NCI-H345 (cell line): ENCODE measurements at places on chromosomes 1 and 21.

DNA sequence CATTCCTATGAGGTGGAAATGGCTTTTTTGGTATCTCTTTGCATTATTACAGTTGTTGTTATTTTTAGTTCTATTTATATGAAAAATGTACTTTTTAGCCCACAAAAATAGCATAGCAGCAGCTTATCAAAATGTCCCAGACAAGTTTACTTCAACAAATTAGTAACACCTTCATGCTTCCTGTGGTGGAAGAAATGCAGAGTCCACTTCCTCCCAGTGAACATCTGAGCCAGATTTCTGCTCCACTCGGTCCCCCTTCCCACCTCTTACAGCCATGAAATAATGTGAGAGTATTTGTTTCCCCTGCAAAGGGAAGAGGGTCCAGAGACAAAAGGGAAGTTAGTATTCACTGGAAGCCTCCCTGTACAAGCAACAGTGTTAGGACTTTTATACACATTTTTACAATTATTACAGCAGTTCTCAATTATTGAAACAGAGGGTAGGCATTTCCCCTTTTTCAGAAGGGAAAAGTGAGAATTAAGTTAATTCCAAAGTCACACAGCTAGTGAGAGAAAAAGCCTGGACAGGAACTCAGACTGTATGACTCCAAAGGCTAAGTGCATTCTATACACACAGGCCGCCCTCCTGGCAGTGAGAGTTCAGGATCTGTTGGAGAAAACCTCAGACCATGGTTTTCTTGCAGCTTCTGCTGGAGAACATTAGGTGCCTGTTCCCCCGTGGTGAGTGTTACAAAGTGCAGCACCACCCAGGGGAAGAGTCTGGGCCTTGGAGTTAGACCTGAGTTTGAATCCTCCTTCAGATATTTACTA, 126.5 kb downstream of the PBX1 start:
- no peak for DNase-seq

DNA sequence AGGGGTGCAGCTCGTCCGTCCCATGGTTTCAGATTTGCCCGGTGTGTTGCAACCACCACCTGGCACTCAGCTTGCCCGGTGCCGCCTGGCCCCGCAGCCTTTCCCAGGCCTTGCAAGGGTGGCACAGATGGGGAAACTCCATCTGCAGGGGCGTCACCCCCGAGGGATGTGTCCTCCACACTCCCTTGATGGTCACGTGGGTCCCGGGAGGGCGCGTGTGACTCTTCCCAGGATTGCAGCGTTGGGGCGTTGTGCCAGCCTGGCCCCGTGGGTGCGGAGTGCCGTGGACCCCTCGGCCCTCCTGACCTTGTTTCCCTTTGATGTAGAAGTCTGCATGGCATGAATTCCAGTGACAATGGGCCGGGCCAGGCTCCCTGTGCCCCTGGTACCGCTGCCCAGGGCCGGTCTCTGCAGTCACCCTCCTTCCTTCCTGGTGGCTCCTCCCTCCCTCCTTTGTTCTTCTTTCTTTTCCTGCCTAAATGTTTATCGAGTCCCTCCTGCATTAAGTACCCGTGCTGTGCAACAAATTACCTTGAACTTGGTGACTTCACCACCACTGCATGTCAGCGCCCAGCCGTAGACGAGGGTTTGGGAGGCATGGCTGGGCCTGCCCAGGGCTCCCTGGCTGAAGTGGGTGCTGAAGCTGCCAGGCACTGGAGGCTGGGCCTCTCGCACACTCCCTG, 22.9 kb downstream of the RRP1 start:
- peak; percentile 90 for DNase-seq

DNA sequence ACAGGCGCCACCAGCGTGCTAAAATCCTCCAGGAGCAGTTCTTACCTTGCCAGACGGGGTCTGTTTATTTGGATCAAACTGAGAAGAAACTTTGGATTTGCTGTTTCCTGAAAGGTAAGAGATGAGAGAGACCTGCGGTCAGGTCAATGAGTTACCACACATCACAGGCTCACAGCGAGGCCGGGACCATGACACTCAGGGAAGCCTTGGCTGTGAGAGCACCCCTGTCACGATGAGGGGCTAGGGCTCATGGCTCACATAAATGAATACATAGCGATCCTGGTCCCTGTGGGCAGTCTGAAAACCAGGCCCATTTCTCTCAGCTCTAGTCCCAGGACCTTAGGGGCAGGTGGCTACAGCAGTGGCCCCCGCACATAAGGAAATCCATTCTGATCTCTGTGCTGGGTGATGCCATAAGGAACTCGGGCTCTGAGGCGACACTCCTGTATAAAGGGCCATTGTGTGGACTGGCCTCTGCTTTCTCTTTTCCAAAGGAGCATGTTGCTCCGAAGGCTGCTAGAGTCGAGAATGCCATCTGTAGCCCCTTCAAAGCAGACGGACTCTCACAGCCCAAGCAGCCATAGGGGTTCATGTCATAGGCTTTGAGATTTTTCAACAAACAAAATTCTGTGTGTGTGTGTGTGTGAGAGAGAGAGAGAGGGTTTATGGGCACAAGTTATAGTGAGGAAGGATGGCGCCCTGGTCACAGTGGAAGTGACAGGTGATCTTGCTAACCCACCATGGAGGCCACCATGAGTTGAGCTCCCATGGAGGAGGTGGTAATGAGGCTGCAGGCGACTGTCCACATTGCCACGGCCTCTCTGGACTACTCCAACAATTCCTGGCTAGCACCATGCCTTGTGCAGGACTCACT, 9.0 kb upstream of the SRM start:
- DNase-seq: no peak

- DNase-seq: no peak
These were observed 33.6 kb upstream of the CTSK start for GRCh38 chr1:150841626-150842025.

DNA sequence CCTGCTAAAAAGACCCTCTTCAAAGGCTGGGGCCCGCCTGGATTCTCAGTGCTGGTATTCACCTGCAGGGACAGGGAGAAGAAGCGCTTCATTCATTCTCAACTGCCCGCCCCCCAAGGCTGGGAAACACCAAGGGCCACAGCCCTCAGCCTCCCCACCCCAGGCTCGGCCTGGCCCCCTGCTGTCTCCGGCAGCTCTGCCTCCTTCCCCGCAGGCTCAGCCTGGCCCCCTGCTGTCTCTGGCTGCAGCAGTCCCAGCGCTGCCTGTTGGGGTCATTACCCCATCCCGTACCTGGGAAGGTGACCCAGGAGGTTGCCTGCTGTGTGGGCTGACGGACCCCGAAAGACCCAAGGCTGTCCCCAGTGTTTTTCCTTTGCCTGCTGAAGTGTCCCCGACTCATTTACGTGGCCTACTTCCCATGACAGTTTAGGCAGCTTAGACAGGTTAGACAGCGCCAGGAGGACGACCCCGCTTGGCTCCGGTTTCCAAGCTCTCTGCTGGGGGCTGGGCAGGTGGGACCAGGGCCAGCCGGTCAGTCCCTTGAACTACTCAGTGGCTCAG, 22.9 kb upstream of the CLSTN1 start:
- peak; percentile 6 for DNase-seq

DNA sequence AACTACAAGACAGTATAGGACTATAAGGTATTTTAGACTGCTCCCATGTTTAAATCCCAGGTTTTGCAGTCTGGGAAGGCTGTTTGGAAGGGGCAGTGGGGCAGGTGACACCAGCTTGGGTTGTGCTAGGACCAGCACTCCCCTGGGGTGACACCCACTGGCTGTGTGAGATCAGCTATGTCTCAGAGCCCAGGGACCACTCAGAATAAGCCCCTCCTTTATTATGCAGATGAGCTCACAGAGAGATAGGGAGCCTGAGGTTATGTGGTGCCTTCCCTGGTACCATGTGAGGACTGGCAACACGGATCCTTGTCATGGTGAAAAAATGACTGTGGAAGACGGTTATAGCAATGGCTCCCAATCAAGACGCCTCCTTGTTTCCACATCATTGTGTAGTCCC, 71.0 kb downstream of the NENF start:
- no peak for DNase-seq

GRCh38 chr1:13735168-13735930, 35.4 kb downstream of the PRDM2 start:
- no peak for DNase-seq

DNA sequence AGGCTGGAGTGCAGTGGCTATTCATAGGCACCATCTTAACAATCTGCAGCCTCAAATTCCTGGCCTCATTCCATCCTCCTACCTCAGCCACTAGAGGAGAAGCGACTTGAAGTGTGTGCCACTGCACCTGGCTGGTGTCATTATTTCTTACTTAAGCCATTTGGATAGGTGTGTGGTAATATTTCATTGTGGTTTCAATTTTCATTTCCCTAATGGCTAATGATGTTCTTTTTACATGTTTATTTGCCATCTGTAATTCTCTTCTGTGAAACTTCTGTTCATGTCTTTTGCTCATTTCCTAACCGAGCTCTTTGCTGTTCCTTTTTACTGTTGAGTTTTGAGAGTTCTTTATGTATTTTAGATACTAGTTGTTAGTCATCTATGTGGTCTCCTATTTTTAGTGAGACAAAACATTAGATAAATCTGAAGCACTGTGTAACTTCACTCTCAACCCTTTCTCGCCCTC, 66.8 kb downstream of the SLC27A3 start:
- no peak for DNase-seq
